ENCODE measurements at places on chromosomes 16 and 17.

GRCh38 chr17:10172241-10172741 is 26.1 kb downstream of the GAS7 start:
- no peak for DNase-seq

DNA sequence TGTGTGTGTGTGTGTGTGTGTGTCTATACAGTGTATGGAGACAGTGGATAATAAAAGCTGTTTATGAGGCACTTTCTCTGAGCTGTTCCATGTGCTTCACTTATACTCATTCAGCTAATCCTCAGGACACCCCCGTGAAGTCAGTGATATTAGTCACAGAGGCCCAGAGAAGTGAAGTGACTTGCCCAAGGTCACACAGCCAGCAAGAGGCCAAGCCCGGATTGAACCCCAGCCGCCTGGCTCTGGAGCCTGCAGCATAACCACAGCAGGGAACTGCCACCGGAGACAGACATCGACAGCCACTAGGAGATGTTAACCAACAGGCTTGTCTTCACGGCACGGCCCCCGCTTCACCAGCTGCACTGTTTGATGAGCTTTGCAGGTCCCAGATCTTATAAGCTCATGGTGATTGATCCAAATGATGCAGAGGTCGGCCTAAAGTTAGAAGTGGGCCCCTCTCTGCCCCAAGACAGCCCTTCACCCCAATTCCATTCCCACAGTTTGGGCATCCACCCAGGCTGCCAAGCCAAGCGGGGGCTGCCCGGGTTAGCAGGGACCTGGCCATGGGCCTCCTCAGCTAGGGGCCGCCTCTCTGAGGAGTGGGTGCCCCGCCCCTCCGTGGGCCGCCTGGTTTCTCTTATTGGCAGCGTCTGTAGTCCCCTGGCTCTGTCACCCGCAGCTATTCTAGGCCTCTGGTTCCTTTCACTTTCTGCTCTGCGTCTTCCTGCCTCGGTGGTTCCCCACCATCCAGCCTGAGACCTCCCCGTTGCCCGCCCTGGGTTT is 30.9 kb downstream of the SOCS1 start:
- DNase-seq = no peak

DNA sequence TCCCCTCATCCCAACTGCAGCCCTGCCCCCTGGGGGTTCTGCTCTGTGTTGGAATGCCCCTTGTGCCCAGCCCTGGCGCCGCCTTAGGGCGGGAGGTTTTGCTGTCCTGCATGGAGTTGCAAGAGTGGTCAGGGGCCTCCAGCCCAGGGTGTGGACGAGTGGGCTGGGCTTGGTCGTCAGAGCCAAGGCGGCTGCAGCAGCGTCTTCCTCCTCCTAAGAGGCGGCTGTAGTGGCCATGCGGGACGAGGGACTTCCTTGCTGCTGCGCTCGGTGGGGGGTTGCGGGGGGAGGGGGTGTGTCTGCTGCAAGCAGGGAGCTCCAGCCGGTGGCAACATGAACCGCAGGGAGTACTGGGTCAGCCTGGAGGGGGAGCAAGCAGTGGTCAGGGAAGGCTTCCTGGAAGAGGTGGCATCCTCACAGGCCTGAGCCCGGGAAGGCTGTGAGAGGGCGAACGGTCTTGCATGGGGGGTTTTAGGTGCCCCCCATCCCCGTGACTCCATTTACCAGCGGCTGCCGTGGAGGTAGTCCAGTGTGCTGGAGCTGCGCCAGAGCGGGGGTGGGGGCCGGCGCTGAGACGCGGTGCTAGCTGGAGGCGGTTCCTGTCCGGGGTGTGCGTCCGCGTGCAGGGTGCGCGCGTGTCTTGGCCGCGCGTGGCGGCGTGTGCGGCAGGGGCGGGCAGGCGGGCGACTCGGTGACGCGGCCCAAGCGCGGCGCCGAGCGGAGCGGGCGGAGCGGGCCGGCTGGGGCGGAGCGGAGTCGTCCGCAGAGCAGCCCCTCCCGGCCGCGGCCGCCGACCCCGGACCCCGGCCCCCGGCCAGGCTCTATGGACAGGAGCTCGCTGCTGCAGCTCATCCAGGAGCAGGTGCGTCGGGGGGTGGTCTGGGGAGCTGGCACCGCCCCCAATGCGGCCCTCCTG is at the start of gene RHBDL1:
Gene RHBDL1, plus strand, starts transcription at position 704 of the 916 bp plus-strand sequence. Its CDS starts 120 bp downstream, at position 824.
- DNase-seq = no peak

- DNase-seq = no peak
Observed at GRCh38 chr16:1158456-1159324, 5.8 kb downstream of the CACNA1H start.

- no peak for DNase-seq
Observed at GRCh38 chr17:19291646-19292376, 54.6 kb downstream of the EPN2 start.

DNA sequence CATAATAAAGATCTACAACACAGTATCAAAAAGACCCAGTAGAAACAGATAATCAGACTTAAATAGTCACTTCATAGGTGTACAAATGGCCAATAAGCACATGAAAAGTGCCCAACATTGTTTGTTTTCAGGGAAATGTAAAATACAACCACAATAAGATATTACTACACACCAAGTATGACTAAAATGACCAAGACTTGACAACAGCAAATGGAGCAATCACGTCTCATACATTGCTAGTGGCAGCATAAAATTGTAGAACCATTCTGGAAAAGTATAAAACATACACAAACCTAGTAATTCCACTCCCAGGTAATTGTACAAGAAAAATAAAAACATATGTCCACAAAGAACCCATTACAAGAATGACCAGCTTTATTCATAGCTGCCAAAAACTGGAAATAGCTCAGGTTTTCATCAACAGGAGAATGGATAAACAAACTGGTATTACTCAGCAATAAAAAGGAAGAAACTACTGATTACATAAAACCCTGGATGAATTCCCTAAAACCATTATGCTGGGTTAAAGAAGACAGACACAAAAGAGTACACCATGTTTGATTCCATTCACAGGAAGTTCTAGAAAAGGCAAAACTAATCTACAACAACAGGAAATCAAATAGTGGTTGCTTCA is 85.6 kb downstream of the TTC19 start:
- no peak for DNase-seq

DNA sequence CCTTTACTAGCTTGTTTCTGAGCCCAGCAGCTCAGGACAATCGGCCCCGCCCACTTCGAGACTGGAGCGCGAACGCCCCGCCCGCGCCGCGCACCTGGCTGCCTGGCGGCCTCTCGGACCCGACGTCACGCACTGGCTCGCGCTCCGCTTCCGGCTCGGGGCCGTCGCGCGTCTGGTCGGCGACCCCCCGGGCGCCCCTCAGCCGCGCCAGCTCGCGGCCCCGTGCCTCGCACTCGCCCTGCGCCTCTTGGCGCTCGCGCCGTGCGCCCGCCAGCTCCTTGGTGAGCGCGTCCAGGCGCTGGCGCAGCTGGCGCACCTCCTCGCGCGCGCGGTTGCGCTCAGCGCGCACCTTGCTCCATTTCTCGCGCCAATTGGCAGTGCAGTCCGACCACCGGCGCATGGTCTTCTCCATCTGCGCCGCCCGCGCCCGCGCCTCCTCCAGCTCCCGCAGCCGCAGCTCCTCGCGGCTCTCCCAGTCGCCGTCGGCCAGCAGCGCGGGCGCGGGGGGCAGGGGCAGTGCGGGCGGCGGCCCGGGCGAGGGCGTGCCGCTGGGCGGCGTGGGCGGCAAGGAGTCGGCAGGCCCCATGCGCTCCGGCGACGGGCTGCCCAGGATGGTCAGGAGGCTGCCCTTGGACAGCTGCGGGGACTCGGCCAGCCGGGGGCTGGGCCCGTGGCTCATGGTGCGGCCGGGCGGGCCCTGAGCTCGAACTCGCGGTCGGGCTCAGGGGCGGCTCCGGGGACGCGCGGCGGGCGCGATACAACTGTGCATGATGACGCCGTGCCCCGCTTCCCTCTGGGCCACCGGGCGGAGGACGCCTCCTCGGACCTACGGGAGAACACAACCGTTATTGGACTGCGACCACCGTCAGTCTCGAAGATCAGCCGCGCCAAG is 7.6 kb downstream of the CCDC102A start:
- no peak for DNase-seq

DNA sequence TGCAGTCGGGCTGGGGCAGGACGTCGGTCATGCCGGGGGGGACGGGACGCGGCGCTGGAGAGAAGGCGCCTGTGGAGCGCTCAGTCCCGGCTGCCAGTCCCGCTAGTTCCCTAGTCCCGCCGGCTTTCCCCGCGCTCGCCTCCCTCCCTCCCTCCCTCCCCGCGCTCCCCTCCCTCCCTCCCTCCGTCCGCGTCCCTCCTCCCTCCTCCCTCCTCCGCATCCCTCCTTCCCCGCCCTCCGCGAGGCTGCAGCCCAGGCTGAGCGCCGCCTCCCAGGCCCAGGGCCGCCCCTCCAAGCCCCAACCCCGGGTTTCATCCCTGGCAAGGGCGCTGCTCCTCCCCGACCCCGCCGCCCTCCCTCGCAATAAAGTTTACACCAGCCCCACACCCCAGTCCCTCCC is 34.8 kb downstream of the TIMM22 start:
- DNase-seq = no peak

- DNase-seq = no peak
Observed at GRCh38 chr16:69924777-69925191, 26.4 kb upstream of the CLEC18A start.

- no peak for DNase-seq
Observed at GRCh38 chr17:52546990-52547389, 388.5 kb upstream of the CA10 start.

GRCh38 chr17:42878123-42878880 is 22.3 kb upstream of the G6PC1 start:
- DNase-seq = no peak

- no peak for DNase-seq
Observed at GRCh38 chr17:34979650-34980352, 511 bp upstream of the LIG3 start.

GRCh38 chr16:26724189-26724588 is 342.5 kb upstream of the C16orf82 start:
- no peak for DNase-seq

- no peak for DNase-seq
Observed at GRCh38 chr16:53065461-53066061, 10.8 kb downstream of the CHD9 start.

DNA sequence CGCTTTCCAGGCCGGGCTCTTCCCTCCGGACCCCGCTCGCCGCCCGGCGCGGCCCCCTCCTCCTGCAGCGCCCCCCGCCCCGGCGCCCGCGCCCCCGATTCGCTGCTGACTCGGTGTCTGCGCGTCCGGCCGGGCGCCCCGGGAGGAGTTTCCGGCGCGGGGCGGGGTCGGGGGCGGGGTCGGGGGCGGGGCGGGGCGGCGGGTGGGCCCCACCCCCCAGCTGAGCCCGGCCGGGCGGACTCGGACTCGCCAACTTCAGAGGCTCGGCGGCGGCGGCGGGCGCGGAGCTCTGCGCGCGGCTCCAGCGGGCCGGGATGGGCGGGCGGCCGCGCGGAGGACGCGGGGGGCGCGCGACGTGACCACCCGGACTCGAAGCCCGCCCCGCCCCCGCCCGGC is at the start of gene METRNL:
Gene METRNL, plus strand, starts transcription at position 258 of the 396 bp plus-strand sequence. CDS start 207 bp downstream, outside the sequence.
- DNase-seq = no peak

DNA sequence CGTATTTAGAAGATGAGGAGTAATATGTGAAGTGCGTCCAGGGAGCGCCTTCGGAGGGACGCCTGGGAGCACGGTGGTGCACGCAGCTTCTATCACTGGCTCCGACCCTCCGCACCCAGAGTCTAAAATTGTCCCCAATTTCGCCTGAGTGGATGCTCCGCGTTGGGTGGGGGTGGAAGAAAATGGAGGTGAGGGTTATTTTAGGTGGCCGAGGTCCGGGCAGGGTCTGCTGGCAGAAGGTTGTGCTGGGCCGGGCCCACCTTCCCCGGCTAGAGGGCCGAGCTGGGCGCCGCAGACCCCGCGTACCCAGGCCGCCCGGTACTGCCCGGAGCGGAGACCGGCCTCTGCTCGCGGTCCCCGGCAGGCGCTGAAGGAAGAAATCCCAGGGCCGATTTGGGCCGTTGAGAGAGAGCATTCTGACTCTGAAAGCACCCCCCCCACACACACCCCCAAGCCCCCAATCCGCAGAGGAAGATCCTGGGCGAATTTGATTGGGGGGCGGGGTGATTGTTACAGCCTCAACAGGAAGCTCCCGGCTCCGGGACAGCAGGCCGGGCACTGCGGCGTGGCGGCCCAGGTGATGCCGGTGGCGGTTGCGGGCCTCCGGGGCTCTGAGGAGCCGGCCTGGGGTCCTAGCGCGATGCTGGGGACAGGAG is 3.0 kb downstream of the BAHCC1 start:
- DNase-seq = no peak

DNA sequence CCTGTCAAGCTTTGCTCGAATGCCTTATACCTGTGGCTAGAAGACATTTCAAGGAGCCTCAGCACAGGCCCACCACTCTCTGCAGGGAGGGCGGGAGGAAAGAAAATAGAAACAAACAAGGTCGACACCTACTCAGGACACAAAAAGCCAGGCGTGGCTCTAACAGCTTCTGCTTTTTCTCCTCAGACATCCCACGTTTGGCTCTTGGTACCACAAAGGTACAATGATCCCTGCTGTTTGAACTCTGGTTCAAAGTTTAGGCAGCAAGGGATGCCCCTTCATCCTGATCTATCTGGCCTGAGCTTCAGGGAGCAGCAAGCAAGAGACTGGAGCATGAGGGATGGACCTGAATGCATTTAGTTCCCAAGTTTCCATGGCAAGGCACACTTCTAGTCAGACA is 57.1 kb downstream of the CREBBP start:
- DNase-seq = no peak

- DNase-seq = no peak
Observed at GRCh38 chr16:66548868-66549267, 1.1 kb downstream of the TK2 start.

DNA sequence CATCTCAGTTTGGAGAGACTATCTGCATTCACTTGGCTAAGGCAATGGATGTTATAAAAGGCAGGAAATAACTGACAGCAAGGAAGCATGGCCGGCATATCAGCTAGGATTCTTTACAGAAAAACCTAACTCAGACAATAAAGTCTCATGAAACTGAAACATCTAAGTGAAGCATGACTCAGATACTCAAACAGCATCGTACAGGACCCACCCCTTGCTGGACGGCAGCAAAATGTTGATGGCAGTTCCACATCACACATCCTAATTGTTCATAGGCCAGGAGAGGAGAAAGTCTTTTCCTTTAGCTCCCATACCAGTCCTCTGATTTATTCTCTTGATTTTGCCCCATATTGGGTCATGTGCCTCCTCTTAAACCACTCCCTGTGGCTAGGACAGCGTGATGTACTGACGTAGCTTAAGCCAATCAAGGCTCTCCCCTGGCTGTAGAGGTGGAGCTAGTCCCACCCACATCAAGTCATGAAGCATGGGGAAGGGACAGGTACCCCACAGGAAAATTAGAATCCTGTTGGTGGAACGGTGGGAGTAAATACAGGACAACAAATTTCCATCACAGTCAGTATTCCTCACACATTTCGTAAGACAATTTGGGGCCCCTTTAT is 178.9 kb downstream of the IRX3 start:
- DNase-seq = no peak
